Inflammatory macrophage (primary cell): ENCODE measurements at places on chromosomes 2 and 18.

- no peak for DNase-seq
Measured at GRCh38 chr2:159256159-159256558, 30.3 kb downstream of the WDSUB1 start.

GRCh38 chr2:202815548-202816360, 55.8 kb downstream of the ICA1L start:
- DNase-seq = peak; percentile 10

DNA sequence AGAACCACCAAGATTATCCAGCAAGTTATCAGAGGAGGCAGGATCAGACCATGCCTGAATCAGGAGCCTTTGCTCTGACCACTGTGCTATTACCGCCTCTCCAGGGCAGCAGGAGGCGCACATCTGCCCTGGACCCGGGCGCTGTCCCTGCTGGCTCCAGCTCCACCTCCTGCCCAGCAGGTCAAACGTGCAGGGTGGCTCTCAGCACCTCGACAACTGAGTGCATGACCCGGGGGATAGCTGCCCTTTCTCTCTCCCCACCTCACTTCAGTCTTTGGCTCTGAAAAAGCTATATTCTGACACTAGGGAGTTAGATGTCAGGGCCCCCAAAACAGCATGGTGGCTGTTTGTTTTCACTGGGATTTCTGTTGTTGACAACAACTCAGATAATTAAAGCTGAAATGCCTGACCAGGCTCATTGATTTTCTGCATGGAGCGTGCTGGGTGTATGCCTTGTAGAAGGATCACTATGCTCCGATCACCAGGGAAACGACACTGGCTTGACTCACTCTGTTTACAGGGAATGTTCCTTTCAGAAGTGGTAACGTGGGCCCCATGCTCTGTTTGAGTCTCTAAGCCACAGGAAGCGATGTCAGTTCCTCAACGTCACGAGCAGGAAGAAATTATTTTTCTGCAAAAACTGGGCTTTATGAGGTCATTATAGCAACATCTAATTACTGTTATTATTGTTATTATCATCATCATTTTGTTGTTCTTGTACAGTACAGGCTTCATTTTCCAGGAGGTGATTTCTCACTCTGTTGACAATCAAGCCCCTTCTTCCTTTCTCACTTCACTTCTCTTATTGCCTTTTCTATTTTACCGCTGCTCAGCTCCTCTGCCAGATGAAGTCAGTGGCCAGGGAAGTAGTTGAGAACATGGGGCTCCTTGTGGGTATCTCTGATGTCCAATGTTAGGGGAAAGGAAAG, 125.6 kb downstream of the PLB1 start:
- peak; percentile 82 for DNase-seq

- DNase-seq = no peak
Measured at GRCh38 chr2:120463996-120464395, 118.1 kb downstream of the INHBB start.

DNA sequence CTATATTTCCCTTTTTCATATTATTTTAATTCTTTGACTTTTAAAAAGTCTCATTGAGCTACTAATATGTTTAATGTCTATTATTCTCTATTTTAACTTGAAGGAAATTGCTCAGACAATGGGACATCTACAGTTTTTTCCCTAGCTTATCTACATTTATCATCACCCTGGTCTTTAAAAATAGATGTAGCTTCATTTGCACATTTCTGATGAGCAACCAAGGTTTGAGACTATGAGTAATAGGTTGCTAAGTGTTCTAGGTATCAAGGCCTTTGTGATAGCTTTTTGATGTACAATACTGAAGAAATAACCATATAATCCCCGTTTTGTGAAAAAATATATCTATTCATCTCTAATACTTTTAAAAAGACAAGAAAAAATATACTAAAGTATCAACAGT, 47.0 kb downstream of the STAT4 start:
- DNase-seq = no peak

GRCh38 chr2:38182492-38183003, 106.6 kb upstream of the CYP1B1 start:
- no peak for DNase-seq

DNA sequence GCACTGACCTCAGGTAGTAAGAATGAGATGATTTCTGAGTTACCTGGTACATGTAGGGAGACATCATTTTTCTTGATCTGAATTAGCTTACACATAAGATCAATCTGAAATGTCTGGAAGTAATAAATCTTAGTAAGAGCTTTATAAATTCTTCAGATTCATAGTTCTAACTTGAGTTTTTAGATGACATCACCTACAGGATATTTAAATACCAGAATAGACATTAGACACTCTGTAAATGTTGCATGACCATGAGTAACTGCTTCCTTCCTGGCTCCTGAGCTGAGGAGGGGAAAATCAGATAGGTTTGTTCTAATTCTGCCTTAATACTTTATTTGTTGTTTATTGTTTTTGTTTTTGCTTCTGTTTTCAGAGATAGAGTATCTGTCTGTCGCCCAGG, 181.8 kb downstream of the PHLPP1 start:
- DNase-seq = peak; percentile 18

- no peak for DNase-seq
Measured at GRCh38 chr2:134926231-134926931, 7.8 kb downstream of the CCNT2 start.
